H1 (cell line): ENCODE measurements at places on chromosomes 1 and 21. TPM values are rescaled to one million over a fixed set of nuclear protein-coding genes. Genes with fewer than 3 reads are reported as not detected.
A peak's percentile ranks its signal among the peaks of the same experiment; 100 is the strongest.

Gene EDEM3
- total RNA-seq, result 13.7 and 14.0 TPM in 2 replicates

Gene FMO3
- not detected in 2 replicates for total RNA-seq

- DNase-seq, result no peak
These were observed at the start of gene LACTBL1 for GRCh38 chr1:22972760-22973159. Gene LACTBL1 (minus strand): TSS chr1:22972866. CDS start chr1:22972316, 550 bp downstream.

DNA sequence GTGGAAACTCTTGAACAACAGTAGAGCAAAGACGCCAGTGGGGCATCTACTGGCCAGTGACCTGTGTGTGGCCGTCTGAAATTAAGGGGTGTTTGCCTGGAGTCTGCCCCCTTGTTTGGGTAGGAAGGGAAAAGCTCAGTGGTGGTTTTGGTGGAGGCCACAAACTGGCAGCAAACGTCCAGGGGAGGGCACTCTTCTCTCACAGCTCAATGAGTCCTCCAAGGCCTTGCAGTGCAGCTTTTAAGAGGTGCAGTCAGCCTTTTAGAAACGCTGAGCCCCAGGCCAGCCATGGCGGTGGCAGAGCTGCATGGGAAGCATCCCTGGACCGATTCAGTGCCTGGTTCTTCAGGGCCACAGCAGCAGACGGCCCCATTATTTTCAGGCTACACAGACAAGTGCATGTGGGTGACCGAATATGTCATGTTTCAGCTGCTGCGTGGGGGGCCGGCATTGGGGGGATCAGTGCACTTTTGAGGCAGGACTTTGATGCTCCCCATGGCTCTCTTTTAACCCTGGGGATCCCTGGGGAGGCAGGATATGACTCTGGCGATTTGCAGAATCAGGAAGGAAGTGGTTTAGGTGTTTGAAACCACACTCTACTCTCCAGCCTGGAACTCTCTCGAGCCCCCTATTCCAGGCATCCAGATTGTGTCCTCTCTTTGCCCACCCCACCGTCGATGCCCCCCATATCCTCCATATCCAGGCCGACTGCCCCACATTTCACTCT, 414.0 kb downstream of the PRDM2 start:
- peak; percentile 59 for DNase-seq

DNA sequence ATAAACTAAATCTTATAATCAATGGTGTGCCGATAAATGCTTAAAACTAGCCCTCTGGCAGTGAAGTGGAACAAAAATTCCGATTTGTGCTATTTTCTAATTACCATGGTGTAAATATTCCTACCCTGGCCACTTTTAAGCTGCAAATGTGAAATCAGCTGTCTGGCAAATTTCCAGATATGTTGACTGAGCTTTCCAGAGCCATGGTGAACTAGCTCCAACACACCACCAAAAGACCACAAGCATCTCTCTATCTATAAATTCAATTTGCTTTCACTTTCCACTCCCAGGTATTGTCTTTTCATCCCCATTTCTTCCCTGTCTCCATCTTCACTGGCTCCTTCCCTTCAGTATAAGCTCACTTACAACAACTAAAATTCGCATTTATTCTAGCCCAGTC, 152.3 kb upstream of the RGS18 start:
- DNase-seq, result no peak

Gene TEX38
- not detected in 2 replicates for total RNA-seq

DNA sequence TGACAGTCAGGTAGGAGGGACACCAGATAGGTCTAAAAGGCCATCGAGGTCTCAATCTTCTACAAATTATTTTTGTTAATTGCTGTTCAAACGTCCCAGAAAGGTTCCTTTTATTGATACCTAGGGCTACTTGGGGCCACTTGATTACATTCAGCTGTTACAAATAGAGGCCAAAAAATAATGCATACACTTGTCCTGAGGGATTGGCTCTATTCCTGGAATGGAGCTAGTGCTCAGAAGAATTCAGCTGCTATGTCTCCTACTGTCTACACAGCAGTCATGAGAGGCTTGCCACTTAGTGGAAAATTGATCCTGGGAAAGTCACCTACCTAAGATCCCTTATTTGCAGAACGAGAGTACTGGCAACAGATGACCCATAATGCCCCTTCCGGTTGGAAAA, 498.3 kb downstream of the ADGRL2 start:
- no peak for DNase-seq

DNA sequence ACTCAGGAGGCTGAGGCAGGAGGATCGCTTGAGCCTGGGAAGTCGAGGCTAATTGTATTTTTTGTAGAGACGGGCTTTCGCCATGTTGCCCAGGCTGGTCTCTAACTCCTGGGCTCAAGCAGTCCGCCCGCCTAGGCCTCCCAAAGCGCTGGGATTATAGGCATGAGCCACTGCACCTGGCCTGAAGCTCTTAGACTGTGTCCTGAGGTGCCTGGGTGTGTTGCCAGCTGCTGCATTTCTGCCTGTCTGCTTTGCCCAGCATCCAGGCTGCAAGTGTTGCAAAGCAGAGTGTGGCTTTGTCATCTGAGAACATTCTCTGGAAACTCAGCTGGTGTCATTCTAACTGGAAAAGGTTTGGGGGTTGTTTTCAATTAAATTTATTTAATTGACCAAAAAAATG, 105.0 kb downstream of the HUNK start:
- DNase-seq, result no peak

Gene HLX
- 0.30 and 0.50 TPM in 2 replicates for total RNA-seq

- DNase-seq, result no peak
These were observed 51.5 kb upstream of the ERRFI1 start for GRCh38 chr1:8077602-8078001.

Gene CFHR1
- total RNA-seq, result not detected in 2 replicates

DNA sequence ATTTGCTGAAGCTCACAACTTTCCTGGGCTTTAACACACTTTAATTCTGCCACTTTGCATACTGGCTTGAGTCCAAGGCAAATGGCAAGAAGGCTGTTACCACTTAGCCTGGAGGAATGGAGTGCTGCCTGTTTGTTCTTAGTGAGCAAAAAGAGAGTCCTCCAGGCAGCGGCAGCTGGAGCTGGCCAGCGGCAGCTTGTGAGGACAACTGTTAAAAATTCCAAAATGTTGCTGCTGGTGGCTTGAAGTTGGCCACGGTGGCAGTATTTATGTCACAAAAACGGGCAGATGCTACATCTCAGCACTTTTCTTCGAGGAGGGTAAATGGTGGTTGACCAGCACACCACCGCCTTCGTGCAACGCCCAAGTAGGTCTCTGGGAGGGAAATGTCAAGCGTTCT, 27.3 kb downstream of the STPG1 start:
- peak; percentile 29 for DNase-seq

- DNase-seq, result no peak
These were observed 20.6 kb downstream of the ABCD3 start for GRCh38 chr1:94438692-94439276.

DNA sequence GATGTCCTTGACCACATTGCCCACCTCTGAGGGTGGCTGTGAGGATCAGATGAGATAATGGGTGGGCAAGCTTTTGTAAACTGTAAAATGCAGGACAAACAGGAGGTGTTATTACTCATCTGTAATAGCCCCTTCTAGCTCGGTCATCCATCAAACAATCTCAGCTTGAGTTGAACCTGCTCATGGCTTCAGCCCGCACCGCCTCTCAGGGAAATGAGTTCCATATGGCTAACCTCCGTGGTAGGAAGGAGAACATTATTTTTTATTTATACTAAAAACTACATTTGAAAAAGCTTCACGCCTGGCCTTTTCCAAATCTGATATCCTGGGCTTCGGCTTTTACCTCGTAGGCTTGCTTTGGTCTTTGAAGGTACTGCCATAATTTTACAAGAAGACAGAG, 116.2 kb upstream of the USP24 start:
- DNase-seq, result no peak

Gene RAB42
- total RNA-seq, result 12.5 and 13.6 TPM in 2 replicates

GRCh38 chr1:2210084-2210653, 15.6 kb upstream of the FAAP20 start:
- DNase-seq, result peak; percentile 51

- no peak for DNase-seq
These were observed 6.5 kb downstream of the BLACAT1 start for GRCh38 chr1:205449254-205449749.

GRCh38 chr21:34092262-34092921, 19.0 kb downstream of the MRPS6 start:
- no peak for DNase-seq

DNA sequence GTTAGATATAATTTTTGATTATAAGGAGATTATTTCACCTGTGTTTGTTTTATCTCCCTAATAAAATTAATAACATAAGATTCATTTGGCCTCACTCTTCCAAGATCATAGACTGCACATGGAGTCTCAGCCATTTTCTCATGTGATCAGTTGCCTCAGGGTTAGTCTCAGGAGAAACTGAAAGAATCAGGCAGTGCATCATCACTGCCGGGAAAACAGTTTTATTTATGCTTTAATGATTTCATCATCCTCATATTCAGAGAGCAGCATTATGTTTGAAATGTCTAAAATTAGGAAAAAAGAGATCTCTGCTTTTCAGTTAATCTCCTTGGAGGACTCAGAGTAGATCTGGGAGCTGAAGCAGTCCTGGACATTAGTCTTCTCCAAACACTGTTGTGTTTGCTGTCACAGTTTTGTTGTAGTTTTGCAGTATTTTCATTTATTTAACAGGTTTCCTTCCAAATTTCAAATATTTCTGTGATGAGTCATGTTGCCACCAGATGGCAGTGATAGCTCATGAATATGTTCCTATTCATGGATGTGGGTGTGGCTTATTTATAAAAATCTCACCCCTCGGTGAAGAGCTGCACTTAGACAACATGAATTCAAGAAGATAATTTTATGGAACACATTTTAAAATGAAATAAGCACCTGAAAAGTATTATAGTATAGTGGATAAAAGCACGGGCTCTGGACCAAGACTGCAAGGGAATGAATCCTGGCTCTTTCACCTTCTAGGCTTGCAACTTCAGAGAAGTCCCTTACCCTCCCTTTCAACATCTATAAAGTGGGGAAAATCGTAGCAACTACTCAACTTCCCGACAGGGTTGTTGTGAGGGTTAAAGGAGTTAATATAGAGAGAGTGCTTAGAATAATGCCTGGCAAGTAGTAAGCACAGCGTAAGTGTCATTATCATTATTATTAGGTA, 31.2 kb downstream of the CHD1L start:
- DNase-seq, result no peak

- DNase-seq, result no peak
These were observed 144.0 kb upstream of the NRIP1 start for GRCh38 chr21:15208786-15209185.

- DNase-seq, result no peak
These were observed 178.1 kb downstream of the NPHP4 start for GRCh38 chr1:5814046-5814619.

DNA sequence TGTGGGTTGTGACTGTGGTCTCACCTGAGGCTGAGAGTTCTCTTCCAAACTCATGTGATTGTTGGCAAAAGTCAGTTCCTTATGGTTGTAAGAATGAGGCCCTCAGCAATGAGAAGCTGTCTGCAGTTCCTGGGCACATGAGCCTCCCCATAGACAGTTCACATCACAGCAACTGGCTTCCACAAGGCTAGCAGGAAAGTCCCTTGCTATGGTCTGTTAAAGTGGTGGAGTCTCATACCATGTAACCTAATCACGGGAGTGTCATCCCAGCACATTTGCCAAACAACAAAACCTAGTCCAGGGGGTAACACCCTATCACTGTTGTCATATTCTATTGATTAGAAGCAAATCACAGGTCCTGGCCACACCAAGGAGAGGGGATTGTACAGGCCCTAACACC, 163.8 kb downstream of the BACH1 start:
- DNase-seq, result no peak

DNA sequence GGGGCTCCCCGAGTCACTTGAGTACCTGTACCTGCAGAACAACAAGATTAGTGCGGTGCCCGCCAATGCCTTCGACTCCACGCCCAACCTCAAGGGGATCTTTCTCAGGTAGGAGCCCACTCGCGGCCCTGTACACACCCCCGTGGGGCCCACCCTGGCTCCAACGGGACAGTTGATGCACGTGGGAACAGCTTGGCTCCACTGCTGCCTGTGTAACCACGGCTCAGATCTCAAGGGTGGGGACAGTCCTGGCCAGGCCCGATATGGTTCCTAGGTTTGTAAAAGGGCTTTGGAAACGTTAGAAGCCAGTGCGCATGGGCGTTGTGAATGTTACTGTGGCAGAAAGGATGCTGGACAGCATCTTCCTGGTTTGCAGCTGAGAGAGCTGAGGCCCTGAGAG, 18.8 kb downstream of the PODN start:
- no peak for DNase-seq

DNA sequence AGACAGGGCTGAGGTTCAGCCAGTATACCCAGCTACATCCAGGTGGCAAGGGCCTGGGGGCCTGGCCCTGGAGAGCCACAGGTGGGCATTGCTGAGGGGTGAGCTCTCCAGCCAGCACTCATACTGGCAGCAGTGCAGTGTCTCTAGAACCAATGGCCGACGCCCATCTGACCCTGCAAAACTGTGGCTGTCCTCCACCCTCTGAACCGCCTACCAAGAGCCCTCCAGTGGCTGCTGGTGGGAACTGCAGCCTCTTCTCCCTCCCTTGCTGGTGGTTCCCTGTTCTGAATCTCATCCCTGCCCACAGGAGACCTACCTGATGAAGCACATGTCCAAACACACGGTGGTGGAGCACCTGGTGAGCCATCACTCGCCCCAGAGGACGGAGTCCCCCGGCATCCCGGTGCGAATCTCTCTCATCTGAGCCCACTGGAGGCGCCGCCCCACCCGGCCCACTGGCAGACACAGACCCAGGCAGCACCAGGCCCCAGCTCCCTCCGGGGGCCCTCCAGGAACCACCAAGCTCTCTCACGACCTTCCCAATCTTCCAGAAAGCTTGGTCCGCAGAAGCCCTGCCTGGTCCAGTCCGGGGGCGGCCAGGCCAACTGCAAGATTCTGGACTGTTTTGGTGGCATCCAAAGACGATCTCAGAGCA, 22.1 kb downstream of the A3GALT2 start:
- DNase-seq, result peak; percentile 91

DNA sequence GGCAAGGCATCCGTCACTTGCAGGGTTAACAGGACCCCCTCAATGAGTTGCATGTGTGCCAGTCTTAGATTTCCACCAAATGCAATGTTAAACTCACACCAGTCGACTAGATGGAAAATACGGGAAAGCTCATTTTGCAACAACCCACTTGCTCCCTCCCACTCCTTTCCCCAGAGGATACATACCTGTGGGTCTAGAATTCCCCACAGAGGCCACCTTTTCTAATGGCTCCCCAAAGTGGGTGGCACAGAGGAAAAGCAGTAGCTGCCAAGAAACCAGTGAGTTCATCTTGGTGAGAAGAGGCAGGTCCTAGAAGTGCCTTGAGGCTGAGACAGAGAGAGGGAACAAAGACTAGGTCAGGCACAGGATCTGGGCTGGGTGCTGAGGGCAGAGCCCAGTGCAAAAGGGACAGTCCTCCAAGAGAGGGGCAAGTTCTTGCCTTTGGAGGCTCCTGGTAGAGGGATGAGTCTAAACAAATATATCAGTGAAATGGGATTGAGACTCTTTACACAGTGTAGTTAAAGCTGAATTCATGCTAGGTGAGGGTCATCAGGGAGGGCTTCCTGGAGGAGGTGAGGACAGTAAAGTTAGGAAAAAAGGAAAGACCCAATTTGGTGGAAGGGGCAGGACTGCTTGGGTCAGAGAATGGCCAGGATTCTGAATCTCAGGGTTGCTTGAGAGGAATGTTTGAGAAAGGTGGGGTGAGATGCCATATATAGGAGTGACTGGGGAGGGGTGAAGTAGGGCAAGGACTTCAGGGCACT, 3.5 kb downstream of the KISS1 start:
- DNase-seq, result no peak

Gene RAB25
- 34.8 and 38.5 TPM in 2 replicates for total RNA-seq
